ENCODE measurements at places on chromosomes 3 and 15.

DNA sequence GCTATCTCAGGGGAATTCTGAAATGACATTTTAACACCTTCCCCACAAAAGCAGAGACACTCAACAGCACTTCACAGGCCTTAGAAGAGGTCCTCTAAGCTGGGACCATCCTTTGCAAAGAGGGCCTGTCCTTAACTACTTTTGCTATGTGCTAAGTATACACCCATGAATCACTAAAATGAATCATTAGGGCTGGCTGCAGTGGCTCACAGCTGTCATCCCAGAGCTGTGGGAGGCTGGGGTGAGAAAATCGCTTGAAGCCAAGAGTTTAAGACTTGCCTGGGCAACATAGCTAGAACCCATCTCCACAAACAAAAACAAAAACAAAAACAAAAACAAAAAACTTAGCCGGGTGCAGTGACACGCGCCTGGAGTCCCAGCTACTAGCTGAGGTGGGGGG lies 53.9 kb upstream of the MELTF start:
- no peak for DNase-seq
- peaks cover 3% of the 10 kb centered on the region for H3K36me3 ChIP-seq
- no peak overlapping the region for H3K27ac ChIP-seq
- H3K4me3 ChIP-seq: no peak overlapping the region

- H3K36me3 ChIP-seq: no peaks in the 10 kb centered on the region
- no peaks in the 10 kb centered on the region for H3K4me1 ChIP-seq
- DNase-seq: no peak
- H3K4me3 ChIP-seq: peak overlapping the region; percentile 92
- H3K27me3 ChIP-seq: no peaks in the 10 kb centered on the region
These were observed 502 bp downstream of the DPH3 start for GRCh38 chr3:16264174-16264707.

- no peak for DNase-seq
- H3K4me3 ChIP-seq: peak overlapping the region; percentile 73
- no peaks in the 10 kb centered on the region for H3K36me3 ChIP-seq
- no peaks in the 10 kb centered on the region for H3K27me3 ChIP-seq
These were observed 778 bp downstream of the MTMR10 start for GRCh38 chr15:30990446-30991254.

GRCh38 chr3:69738315-69738714 lies 949 bp upstream of the MITF start:
- peak overlapping the region; percentile 71 for H3K4me3 ChIP-seq
- no peak for DNase-seq
- no peak overlapping the region for H3K27ac ChIP-seq
- H3K27me3 ChIP-seq: no peaks in the 10 kb centered on the region
- no peaks in the 10 kb centered on the region for H3K36me3 ChIP-seq
- H3K4me1 ChIP-seq: peaks cover 5% of the 10 kb centered on the region

GRCh38 chr3:61331929-61332552 lies 80.8 kb upstream of the FHIT start:
- no peak for DNase-seq
- H3K27me3 ChIP-seq: no peaks in the 10 kb centered on the region
- no peak overlapping the region for H3K4me3 ChIP-seq
- H3K4me1 ChIP-seq: peaks cover 7% of the 10 kb centered on the region

DNA sequence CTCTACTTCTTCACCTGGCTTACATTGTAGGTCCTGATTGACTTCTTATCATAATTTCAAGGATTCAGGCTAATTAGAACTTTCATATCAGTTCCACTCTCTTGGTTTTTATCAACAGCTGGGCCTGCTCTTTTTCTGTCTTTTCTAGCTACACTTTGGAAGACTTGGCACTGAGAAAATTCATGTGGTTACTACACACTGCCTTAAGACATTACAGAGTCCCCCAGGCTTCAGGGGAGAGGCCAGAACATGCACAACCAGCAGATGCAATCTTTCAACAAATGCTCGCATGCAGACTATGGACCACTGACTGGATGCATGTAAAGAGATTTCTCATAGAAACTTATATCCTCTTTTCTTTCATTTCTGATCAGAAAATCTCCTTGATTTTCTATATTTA lies 423.5 kb downstream of the TUSC7 start:
- no peak overlapping the region for H3K27ac ChIP-seq
- no peaks in the 10 kb centered on the region for H3K27me3 ChIP-seq
- no peak for DNase-seq
- H3K4me1 ChIP-seq: no peaks in the 10 kb centered on the region
- H3K4me3 ChIP-seq: no peak overlapping the region
- H3K36me3 ChIP-seq: no peaks in the 10 kb centered on the region

- no peak overlapping the region for H3K4me3 ChIP-seq
- no peaks in the 10 kb centered on the region for H3K36me3 ChIP-seq
- no peak for DNase-seq
- peaks cover 29% of the 10 kb centered on the region for H3K4me1 ChIP-seq
These were observed 57.0 kb downstream of the IQSEC1 start for GRCh38 chr3:13016083-13016720.

DNA sequence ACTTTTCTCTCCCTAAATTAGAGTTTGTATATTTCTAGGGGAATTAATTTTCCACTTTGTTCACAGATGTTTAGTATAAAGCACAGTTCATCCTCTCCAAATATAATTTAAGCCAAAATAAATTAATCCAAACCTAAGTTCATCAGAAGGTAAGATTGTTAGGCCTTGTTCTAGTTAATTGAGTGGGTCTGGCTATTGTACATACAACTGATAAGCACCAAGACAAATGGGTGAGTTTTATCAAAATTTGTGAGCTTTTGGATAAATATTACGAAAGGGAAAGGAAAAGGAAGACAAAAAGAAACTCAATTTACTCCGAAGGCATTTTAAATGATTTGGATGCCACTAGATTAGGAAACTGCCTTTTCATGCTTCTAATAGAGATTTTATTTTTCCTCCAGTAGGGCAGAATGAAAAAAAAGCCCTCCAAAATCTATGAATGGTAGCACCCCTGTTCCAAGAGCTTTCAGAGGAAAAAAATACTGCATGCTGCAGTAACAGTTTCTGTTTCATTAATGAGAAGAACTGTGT lies 304.0 kb downstream of the ZNF385D start:
- no peaks in the 10 kb centered on the region for H3K27me3 ChIP-seq
- DNase-seq: no peak
- no peak overlapping the region for H3K27ac ChIP-seq
- H3K36me3 ChIP-seq: no peaks in the 10 kb centered on the region
- H3K4me3 ChIP-seq: no peak overlapping the region
- H3K4me1 ChIP-seq: no peaks in the 10 kb centered on the region

DNA sequence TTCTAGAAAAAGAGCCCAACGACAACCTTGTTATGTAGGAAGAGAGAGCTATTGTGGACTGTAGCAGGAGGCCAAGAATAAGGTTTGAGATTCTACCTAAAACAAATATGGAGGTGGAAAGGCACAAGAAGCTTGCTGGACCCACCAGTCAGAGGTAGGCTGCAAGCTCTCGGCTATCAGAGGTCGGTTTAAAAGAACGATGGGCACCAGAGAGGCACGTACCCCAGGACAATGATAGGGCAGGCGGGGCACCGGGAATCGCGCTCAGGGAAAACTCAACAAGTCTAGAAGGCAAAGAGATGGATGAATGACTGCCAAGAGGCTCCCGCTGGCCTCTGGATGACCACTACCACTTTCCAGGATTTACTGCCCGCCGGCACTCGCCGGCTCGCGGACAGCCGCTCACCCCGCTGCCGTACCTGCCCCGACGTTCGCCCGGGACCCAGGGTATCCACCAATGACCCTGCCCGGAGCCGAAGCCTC lies 1.1 kb downstream of the HDGFL3 start:
- peaks cover 10% of the 10 kb centered on the region for H3K4me1 ChIP-seq
- peak overlapping the region; percentile 87 for H3K4me3 ChIP-seq
- DNase-seq: peak; percentile 60
- no peaks in the 10 kb centered on the region for H3K27me3 ChIP-seq
- peak overlapping the region; percentile 81 for H3K27ac ChIP-seq
- no peaks in the 10 kb centered on the region for H3K36me3 ChIP-seq

DNA sequence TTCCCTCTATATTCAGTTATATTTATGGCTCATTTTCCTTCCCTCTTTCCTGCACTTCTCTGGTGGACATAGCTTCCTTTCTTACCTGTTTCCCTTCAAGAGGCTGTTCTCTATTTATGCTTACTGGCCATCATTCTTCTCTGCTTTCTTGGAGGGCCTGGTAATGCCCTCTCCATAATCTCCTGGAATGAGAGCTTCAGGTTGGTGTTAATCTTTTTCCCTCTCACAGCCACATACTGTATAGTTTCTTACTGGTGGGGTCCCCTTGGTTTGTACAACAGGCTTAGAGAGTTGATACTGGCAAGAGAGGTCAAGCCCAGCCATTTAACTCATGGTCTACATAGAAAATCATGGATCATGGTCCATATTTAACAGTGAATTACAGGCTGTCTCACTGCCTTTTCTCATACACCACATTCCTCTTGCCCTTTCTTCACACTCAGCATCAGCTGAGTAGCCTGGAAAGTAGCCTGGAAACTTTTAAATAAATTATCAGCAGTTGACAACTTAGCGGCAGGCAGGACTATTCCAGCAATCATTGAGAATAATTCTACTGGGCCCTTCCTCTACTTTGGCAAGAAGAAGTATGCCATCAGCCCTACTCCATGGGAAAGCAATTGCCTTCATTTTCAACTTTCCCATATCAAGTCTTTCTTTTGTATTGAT lies 38.0 kb upstream of the DPH6 start:
- H3K36me3 ChIP-seq: no peaks in the 10 kb centered on the region
- no peak overlapping the region for H3K27ac ChIP-seq
- no peak overlapping the region for H3K4me3 ChIP-seq
- DNase-seq: no peak

GRCh38 chr3:112333381-112334317 lies 693 bp downstream of the CD200 start:
- peaks cover 16% of the 10 kb centered on the region for H3K36me3 ChIP-seq
- H3K27ac ChIP-seq: peak overlapping the region; percentile 91
- no peaks in the 10 kb centered on the region for H3K27me3 ChIP-seq
- peak overlapping the region; percentile 84 for H3K4me3 ChIP-seq
- DNase-seq: peak; percentile 81

DNA sequence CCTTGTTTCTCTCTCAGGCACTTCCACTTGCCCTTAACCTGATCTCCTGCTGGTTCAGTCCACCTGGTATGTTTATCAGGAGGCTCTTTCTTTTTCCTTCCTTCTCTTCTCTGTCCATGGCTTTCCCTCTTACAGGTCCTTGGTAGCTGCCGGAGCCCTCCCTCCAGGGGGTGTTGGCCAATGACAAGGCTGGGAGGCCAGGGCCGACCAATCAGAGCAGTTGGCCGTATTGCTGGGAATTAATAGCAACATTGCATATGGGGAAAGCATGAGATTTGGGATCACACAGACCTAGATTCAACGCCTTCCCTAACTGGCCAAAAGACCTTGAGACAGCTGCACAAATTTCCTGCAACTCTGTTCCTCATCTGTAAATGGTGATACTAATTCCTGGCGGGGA lies 62.4 kb downstream of the CEMIP start:
- no peaks in the 10 kb centered on the region for H3K27me3 ChIP-seq
- no peak for DNase-seq
- H3K36me3 ChIP-seq: no peaks in the 10 kb centered on the region
- no peaks in the 10 kb centered on the region for H3K4me1 ChIP-seq

DNA sequence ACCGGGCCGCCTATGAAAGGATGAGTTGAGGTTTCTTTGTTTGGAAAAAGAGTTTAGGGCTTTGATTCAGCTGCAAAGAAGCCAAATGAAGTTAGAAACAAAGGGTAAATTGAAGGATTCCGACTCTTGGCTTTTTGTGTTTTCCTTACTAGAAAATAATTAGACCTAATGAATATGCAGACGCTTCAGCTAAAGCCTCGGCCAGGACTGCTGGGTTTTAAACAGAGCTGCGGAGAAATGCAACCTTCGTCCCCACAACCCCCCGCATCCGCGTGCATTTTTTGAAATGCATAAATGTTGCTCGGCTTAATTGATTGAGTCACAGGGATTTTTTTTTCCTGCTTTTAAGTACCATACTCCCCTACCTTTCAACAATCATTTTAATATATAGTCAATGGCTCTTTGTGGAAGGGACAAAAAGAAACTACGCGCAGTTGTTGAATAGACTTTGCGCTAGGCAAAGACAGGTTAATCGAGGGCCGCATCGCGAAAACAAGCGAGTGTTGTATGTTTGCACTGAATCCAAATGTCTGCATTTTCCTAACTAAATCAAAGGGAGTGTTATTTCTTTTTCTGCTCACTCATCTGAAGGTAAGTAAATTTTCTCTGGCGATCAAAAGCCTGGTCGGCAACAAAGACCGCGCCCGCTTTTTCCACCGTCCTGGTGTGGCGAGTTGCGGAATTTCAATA lies 1.3 kb upstream of the ZIC4 start:
- no peak overlapping the region for H3K4me3 ChIP-seq
- H3K36me3 ChIP-seq: no peaks in the 10 kb centered on the region
- H3K4me1 ChIP-seq: peaks cover 52% of the 10 kb centered on the region
- no peak for DNase-seq
- peaks cover 98% of the 10 kb centered on the region for H3K27me3 ChIP-seq
- H3K27ac ChIP-seq: no peak overlapping the region

DNA sequence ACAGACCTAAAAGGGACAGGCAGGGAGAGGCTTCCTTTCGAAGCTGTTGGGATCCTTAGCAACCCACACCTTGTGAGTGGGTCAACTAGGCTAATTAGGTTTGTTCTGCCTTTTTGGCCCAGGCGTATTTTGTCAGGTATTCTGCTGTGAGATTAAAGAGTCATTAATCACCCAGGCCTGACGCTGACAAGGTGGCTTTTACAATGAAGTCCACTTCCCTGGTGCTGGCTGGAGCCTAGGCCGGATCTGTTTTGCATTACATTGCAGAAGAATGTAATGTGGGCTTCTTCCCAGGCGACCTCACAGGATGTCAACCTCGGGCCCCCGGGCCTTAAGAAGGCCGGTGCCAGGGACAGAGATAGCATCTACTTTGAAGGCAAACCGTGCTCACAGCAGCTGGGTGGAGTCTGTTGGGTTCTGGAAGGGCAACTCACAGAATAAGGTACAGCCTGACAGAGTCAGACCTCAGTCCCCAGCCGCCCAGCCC lies 76.9 kb downstream of the HES1 start:
- no peaks in the 10 kb centered on the region for H3K27me3 ChIP-seq
- peak; percentile 70 for DNase-seq
- peak overlapping the region; percentile 68 for H3K27ac ChIP-seq
- peak overlapping the region; percentile 40 for H3K4me3 ChIP-seq
- H3K4me1 ChIP-seq: peaks cover 26% of the 10 kb centered on the region

DNA sequence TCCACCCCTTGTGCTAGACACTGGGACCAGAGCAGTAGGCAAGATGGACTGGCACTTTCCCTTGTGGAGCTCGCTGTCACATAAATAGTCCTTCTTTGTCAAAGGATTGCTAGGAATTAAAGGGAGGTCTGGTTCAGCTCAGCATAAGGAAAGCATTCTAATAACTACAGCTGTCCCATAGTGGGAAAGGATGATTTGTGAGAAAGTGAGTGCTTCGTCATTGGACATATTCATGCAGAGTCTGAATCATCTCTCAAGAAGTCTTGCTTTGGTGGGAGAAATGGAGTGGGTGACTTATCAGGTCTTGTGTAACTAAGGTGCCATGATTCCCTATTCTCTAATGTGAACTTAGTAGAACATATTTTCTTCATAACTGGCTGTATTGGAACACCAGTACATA lies 14.7 kb downstream of the PPARG start:
- H3K27ac ChIP-seq: no peak overlapping the region
- H3K27me3 ChIP-seq: no peaks in the 10 kb centered on the region
- no peak overlapping the region for H3K4me3 ChIP-seq
- no peaks in the 10 kb centered on the region for H3K36me3 ChIP-seq
- no peak for DNase-seq

- no peaks in the 10 kb centered on the region for H3K27me3 ChIP-seq
- no peak for DNase-seq
- H3K4me3 ChIP-seq: no peak overlapping the region
These were observed 1045.0 kb downstream of the FHIT start for GRCh38 chr3:60206206-60206605.

GRCh38 chr3:119553823-119554415 lies 5.5 kb downstream of the CD80 start:
- H3K27me3 ChIP-seq: no peaks in the 10 kb centered on the region
- no peak overlapping the region for H3K27ac ChIP-seq
- no peak for DNase-seq
- H3K4me1 ChIP-seq: no peaks in the 10 kb centered on the region

Data from H1 (cell line).